ENCODE measurements at places on chromosomes 13 and 19.
A peak's percentile ranks its signal among the peaks of the same experiment; 100 is the strongest.

- peak; percentile 29 for DNase-seq
These were observed 65.9 kb downstream of the ENOX1 start for GRCh38 chr13:43720780-43721397.

GRCh38 chr13:97268772-97269171 is 46.6 kb downstream of the MBNL2 start:
- DNase-seq = no peak

GRCh38 chr13:108933061-108933460 is 303.6 kb downstream of the MYO16 start:
- DNase-seq = no peak

- DNase-seq = no peak
These were observed 38.3 kb downstream of the AP1M1 start for GRCh38 chr19:16235811-16236652.

Measured in EL (cell line).